ENCODE measurements at places on chromosomes 2 and 18.

DNA sequence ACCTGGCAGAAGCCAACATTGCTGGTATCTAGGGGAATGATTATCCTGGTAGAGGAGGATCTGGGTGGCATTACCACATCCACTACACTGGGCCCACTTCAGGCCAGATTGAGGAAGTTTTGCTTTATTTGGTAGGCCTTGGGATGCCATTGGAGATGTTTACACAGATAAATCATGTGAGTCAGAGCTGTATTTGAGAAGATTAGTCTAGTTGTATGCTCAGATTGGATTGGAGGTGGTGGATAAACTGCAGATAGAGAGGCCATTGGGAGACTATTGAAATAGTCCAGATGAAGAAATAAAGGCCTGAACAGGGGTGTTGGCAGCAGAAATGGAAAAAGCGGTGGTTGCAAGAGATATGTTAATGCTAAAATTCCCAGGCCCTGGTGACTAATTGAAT lies 81.5 kb downstream of the EFEMP1 start:
- no peak for DNase-seq

DNA sequence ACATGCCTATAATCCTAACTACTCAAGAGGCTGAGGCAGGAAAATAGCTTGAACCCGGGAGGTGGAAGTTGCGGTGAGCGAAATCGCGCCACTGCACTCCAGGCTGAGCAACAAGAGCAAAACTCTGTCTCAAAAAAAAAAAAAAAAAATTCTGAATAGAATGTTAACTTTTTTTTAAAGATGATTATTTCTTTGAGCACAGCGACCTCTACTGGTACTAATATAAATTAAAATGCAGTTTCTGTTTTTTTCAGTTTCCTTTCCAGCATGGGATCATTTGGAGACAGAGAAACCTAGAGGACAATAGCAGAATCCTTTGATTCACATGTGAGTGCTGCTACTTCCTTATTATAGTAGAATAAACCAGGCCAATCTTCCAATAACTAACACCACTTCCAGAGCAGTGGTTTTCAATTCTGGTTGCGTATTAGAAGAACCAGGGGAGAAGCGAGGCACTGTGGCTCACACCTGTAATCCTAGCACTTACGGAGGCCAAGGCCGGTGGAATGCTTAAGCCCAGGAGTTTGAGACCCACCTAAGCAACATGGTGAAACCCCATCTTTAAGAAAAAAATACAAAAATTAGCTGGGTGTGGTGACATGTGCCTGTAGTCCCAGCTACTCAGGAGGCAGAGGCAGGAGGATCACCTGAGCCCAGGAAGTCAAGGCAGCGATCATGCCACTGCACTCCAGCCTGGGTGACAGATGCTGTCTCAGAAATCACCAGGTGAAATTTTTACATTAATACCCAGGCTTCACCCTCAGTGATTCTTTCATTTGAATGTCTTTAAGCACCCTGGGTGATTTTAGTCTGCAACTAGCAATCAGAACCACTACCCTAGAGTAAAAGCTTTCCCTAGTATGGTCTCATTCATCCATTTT lies 10.1 kb downstream of the SRSF7 start:
- DNase-seq: no peak

DNA sequence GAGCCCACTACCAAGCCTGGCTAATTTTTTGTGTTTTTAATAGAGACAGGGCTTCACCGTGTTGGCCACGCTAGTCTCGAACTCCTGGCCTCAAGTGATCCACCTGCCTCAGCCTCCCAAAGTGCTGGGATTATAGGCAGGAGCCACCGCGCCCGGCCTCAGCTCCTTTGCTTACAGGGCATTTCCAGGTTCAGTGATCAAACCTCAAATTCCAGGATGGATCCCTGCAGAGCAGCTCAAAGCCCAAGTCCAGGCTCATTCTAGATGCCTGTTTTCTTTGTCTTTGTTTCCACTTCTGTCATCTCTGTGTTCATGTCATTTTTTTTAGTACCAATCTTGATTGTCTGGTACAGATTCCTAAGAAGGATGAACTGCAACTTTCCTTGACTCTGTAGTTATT lies 41.9 kb downstream of the TNFRSF11A start:
- DNase-seq: no peak

DNA sequence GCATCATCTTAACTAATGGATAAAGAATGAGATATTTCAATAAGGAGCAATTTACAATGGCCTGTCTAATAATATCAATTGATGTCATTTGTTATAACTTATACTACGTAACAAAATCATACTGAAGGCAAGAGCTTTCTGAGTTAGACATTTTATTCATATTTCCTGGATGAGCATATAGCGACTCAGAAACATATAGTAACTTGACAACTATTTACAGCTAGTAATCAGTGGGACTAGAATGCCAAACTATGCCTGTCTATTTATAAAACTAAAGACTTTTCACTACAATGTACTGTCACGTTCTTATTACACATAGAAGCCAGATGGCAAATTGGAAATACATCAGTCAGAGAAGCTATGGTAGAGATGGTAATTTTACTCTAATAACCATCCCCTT lies 766.2 kb upstream of the TMEFF2 start:
- no peak for DNase-seq

DNA sequence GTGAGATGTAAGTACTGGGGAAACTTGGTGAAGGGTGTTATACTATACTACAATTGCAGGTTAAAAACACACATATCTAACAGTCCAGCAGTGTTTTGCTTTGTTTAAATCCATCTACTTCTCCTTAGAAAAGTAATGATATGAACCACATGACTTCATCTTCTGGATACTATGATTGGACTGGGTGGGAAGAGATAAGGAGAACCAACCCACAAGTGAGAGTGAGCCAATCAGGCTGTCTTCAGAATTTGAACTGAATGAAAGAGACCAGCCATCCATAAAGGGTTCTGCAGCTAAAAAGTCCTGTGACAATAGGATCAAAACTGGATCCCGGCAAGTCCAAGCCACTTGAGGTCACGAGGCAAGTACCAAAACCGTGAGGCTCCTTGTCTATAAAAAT lies 46.6 kb downstream of the KANSL3 start:
- DNase-seq: no peak

DNA sequence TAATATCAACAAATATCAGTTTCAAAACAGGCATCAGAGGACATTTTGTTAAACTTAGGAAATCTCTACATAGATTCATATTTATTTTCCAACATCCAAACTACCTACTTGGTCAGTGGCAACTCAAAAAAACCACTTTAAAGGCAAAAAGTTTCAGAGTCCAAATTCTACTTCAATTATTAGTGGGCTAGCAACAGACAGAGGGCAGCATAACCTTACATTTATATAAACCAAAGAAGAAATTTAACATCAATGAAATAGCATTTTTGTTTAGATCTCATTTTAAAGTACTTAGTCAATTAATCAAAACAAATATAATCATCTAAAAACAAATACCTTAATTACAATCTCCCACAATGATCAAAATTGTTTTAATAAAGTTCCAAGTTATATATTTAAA lies 33.3 kb downstream of the RTTN start:
- no peak for DNase-seq

- DNase-seq: no peak
Measured at GRCh38 chr2:159409116-159409800, 122.8 kb upstream of the WDSUB1 start.

DNA sequence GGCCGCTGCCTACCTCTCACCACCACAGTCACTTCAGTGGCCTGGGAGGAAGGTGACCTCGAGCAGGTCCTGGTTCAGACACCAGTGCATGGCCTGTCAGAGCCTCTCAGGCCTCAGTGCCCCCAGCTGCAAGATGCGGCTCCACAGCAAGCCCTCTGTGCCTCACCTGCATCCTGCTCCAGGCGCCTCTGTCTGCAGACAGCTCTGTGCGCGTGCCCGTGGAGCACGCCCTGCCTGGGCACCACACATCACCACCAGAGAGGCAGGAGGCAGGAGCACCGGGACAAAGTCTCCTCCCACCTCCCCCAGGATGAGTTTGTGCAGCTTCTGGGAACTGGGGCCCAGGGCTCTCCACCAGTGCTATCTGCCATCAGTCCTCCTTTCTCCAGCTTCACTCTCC lies 98.7 kb downstream of the TFCP2L1 start:
- DNase-seq: no peak

DNA sequence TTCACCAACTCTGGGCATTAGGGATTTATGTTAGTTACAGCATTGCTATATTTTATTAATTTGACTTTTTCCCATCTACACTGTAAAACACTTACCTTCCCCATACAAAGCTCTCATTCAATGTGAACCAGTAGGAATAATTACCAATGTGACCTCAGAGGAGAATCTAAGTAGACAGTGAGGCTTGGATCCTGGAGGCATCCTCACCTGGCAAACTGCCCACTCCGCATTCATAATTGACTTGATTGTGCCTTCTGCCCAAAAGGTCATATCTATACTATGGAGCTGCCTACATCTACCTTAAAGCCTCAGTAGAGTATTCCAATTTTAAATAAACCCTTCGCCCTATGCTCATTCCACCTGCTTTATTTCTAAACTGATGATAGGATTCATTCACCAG lies 45.4 kb upstream of the SCN1A start:
- DNase-seq: no peak

DNA sequence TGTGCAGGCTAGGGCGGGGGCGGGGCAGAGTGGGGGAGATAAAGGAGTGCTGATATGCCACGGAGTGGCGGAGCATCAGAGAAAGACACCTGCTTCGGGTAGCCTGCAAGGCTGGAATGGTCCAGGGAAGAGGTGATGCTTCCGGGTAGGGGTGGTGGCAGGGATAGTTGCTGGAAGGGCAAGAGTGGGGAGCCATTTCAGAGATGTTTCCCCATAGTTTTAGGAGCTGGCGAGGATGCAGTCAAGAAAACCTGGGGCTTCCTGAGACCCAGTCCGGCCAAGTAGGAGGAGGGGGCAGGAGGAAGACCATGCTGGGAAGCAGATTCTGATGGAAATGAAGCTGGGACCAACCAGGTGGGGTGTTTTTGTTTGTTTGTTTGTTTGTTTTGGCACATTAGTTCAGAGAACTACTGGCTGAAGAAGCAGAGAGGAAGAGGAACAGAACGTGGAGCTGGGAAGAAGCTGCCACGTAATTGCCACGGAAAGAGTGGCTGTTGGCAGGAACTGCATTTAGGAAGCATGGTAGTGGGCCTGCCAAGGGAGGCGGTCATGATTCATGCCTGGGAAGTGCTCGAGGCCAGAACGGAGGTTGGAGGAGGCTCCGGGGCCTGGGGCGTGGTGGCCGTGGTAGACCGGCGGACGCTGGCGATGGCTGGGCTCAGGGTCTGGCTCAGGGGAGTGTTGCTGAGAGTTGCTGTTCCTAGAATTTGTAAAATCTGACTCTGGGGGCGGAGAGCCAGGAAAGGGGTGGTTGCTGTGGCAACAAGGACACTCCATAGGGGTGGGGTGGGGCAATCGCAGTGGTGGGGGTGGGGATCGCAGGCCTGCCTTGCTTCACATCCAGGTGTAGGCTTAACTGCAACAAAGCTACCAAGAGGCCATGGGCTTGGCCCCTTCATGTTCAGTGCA lies 8.6 kb upstream of the INPP5D start:
- no peak for DNase-seq

DNA sequence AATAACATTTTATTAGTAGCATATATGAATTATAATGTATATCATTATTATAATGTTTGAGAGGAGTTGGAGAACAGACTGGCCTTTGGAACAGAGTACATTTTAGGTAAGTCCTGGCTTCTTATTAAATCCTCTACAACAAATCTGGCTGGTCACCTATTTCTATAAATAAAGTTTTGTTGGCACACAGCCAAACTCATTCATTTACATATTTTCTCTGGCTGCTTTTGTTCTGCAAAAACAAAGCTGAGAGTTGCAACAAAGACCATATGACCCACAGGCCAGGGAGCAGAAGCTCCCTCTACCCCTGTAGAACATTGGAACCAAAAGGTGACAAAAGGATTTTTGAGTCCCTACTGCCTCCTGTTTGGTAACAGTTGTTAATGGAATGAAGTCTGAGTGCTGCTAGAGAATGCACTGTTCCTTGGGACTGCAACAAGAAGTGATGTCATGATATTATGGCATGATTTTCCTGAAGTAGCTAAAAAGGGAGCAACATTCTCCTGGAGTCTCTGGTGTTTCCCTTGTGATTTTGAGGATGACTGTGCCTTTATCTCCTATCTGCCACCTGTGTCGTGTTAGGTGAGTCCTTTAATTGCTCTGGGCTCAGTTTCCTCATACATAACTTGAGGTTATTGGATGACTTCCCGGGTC lies 22.0 kb upstream of the SP9 start:
- no peak for DNase-seq

DNA sequence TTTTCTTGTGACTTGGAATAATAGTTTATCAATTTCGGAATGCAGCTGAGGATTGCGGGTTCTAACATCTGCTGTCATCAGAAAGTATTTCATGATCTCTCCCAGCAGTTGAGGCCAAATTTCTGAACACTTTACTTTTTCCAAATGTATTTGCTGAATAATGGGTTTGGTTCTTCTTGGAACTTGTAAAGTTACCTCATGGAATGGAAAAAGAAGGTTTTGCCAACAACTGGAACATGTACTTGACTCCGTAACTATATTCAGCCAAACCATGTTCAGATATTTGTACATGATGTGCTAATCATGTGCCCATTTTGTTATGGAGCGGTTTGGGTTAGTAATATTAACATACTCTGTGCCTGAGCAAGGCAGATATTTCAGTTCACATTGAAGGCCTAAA lies 119.6 kb downstream of the LCLAT1 start:
- DNase-seq: no peak

- DNase-seq: no peak
Measured at GRCh38 chr2:149040451-149040850, 2.0 kb downstream of the LYPD6B start.

DNA sequence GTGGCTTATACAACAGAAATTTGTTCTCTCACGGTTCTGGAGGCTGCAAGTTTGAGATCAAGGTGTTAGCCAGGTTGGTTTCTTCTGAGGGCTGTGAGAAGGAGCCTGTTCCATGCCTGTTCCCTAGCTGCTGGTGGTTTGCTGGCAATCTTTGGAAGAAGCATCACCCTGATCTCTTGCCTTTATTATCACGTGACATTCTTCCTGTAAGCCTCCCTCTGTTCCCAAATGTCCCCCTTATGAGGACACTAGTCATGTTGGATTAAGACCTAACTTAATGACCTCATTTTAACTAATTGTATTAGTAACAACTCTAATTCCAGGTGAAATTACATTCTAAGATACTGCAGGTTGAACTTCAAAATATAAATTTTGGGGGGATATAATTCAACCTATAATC lies 135.2 kb downstream of the DPP10 start:
- no peak for DNase-seq

DNA sequence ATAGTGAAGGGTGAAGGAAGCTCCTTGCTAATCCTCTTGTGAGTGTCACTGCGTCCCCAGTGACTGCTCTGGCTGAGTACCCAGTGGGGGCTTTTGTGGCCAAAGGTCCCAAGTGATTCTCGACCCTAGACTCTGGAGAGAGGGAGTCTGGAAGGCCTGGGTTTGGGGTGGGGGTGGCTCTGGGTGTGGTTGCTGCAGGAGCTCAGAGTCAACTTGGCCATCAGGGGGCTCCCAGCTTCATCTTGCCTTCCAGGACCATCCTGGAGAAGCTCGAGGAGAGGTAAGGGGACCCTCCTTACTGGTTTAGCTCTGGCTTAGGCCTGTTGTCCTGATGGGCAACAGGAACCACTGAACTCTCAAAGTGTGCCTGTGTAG lies 592 bp downstream of the PSD4 start:
- DNase-seq: no peak

- DNase-seq: no peak
Measured at GRCh38 chr2:113227290-113227689, 51.4 kb downstream of the PAX8 start.

- DNase-seq: no peak
Measured at GRCh38 chr18:39806525-39806924, 2148.5 kb upstream of the PIK3C3 start.

- no peak for DNase-seq
Measured at GRCh38 chr18:7490104-7490503, 77.0 kb upstream of the PTPRM start.
